Chondrocyte (in vitro differentiated cells): ENCODE measurements at places on chromosomes 2 and 18. TPM values are rescaled to one million over a fixed set of nuclear protein-coding genes. Genes with fewer than 3 reads are reported as not detected.

The EVX2 gene
- not detected in 3 replicates for total RNA-seq

The NTSR2 gene
- total RNA-seq, result not detected in 3 replicates

The MBP gene
- 8.3 to 15.9 TPM (median 14.0 TPM) in 3 replicates for total RNA-seq

The ESPNL gene
- 0.07 to 0.17 TPM (median 0.15 TPM) in 3 replicates for total RNA-seq

The ARHGAP15 gene
- 0.36 to 0.42 TPM in 2 of 3 replicates, not detected in the other for total RNA-seq

The MC4R gene
- total RNA-seq, result not detected in 3 replicates

The GREB1L gene
- 2.3 to 4.1 TPM (median 2.4 TPM) in 3 replicates for total RNA-seq

The G6PC2 gene
- total RNA-seq, result not detected in 3 replicates

The MYO5B gene
- 0.97 TPM in 2 of 3 replicates, not detected in the other for total RNA-seq

The INPP4A gene
- total RNA-seq, result 25.9 to 33.3 TPM (median 26.1 TPM) in 3 replicates

The TNFAIP6 gene
- total RNA-seq, result 4.1 to 7.4 TPM (median 4.2 TPM) in 3 replicates

The DYNAP gene
- total RNA-seq, result not detected in 3 replicates

The UNC50 gene
- total RNA-seq, result 41.8 to 49.9 TPM (median 43.5 TPM) in 3 replicates

DNA sequence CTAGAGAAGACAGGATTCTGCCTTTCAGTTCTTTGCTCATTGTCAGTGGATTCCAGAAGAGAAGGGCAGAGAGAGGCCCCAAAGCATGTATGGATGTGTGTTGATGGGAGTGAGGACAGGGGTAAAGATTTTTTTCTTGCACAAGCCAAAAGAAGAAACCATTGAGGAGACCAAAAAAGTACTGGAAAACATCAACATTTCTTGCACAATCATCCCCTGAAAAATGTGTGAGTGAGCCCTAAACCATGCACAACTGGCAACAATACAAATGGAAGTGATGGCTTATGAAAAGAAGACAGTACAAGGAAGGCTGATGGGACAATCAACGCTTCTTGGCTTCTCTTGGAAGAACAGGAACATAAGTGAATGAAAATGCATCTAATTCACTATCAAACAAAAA is 5.6 kb upstream of the SMAD7 start:
- H3K27me3 ChIP-seq, result no peaks in the 10 kb centered on the region
- DNase-seq, result no peak
- no peaks in the 10 kb centered on the region for H3K36me3 ChIP-seq
- H3K4me1 ChIP-seq, result peaks cover 47% of the 10 kb centered on the region

DNA sequence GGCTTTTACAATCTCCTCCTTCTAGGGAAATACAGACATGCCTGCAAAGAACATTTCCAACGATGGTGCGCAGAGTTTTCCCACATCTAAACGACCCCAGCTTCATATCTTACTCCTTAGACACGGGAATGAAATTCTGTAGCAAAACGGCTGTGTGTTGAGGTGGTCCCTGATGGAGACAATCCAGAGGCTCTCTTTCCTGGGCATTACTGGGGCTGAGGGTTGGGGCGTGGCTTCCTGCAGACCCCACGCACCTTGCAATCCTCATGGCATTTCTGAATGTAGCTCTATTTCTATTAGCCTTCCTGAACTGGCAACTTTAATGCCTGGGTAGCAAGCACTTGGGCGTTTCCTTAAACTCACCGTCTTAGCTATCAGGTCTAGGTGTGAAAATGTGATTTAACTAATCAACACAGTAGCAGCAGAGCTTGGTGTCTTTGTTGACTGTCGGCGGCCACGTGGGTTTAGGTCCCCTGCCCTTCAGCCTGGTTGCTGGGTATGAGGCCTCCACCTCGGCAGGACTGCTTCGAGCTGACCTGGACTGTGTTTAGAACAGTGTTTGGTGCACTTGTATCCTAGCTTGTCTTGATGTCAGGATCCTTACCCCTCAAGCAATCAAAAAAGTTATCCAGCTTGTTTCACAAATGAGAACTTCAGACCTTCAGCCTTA is 242.8 kb downstream of the GBX2 start:
- H3K27ac ChIP-seq, result no peak overlapping the region
- DNase-seq, result no peak
- H3K27me3 ChIP-seq, result no peaks in the 10 kb centered on the region
- peaks cover 4% of the 10 kb centered on the region for H3K36me3 ChIP-seq

- H3K4me3 ChIP-seq, result no peak overlapping the region
- no peak overlapping the region for H3K27ac ChIP-seq
- H3K27me3 ChIP-seq, result no peaks in the 10 kb centered on the region
- no peaks in the 10 kb centered on the region for H3K36me3 ChIP-seq
Measured at GRCh38 chr18:57942493-57942892, 101.5 kb upstream of the NEDD4L start.

- H3K27me3 ChIP-seq, result no peaks in the 10 kb centered on the region
- H3K36me3 ChIP-seq, result peaks cover 21% of the 10 kb centered on the region
- DNase-seq, result no peak
- no peak overlapping the region for H3K27ac ChIP-seq
Measured at GRCh38 chr2:26099933-26100332, 66.0 kb downstream of the RAB10 start.

DNA sequence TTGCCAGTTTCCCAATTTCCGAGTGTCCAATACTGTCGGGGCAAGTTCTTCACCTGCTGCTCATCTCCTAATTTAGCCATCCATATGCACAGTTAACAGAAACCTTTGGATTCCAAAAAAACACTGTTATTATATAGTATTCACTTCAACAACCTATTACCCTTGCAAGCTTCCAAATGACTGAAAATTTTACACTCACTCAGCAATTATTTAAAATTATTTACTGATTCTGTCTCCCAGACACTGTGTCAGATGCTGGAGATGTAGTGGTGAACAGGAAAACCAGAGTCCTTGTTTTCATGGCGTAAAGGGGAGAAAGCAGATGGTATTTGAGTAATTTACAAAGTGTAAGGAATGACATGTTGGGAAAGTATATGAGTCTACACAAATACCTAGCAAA is 53.7 kb upstream of the BMPR2 start:
- DNase-seq, result no peak
- H3K4me1 ChIP-seq, result peaks cover 10% of the 10 kb centered on the region
- H3K36me3 ChIP-seq, result peaks cover 11% of the 10 kb centered on the region
- no peaks in the 10 kb centered on the region for H3K27me3 ChIP-seq
- H3K27ac ChIP-seq, result no peak overlapping the region

DNA sequence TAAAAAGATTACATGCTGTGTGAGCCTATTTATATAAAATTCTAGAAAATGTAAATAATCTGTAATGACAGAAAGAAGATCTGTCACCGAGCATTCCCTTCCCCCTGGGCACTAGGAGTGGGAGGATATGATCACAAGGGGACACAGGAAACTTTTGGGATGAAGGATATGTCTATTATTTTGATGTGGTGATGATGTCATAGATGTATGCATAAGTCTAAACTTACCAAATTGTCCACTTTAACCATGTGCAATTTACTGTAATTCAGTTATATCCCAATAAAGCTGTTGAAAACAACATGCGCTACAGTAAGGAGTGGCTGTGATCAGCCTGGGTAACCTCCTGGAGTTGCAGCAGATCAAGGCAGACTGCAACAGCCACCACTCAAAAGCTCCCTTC is 148.9 kb downstream of the ZBTB7C start:
- H3K27ac ChIP-seq, result no peak overlapping the region
- H3K36me3 ChIP-seq, result peaks cover 4% of the 10 kb centered on the region
- DNase-seq, result no peak
- no peak overlapping the region for H3K4me3 ChIP-seq
- peaks cover 17% of the 10 kb centered on the region for H3K27me3 ChIP-seq

GRCh38 chr2:54455131-54455562 is 980 bp upstream of the SPTBN1 start:
- peak overlapping the region; percentile 73 for H3K4me3 ChIP-seq
- DNase-seq, result no peak
- peak overlapping the region; percentile 82 for H3K27ac ChIP-seq
- no peaks in the 10 kb centered on the region for H3K27me3 ChIP-seq

GRCh38 chr18:31046916-31047315 is 4.4 kb upstream of the DSC3 start:
- H3K36me3 ChIP-seq, result peaks cover 4% of the 10 kb centered on the region
- H3K27me3 ChIP-seq, result peaks cover 37% of the 10 kb centered on the region
- H3K27ac ChIP-seq, result no peak overlapping the region
- peaks cover 5% of the 10 kb centered on the region for H3K4me1 ChIP-seq
- no peak overlapping the region for H3K4me3 ChIP-seq

DNA sequence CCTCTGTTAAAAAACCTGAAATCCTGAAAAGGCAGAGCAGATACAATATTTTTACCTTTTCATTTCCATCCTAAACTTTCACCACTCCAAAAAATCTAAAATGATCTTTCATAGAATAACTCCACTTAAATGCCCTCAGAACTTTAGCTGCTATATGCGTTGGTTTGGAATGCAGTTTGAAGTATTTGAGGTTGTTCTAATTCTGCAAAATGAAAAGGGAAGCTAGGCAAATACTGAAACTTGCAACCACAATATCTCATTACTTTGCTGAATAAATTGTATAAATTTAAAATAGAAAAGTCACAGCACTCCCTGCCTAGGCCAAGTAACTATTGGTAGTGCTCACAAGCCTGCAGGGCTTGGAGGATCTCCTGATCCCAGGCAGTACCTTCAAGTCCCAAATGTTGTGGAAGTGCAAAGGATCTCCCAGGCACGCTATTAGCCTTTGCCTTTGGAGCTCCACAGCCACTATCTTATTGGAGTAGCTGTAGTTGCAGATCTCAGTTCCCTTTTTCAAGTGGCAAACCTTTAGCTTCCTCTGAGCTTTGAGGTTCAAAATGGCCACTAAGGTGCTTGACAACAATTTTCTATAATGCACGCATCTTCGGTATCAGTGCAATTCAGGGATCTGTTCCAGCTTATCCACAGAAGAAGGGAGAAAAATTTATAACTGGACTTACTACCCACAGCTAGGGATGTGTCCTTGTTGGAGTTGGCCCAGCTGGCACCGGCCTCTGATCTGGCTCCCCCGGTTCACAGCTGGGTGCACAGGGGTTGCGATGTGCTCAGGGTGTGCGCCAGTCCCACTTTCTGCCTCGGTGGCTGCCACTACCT is 43.4 kb upstream of the ANKRD62 start:
- no peak overlapping the region for H3K4me3 ChIP-seq
- H3K4me1 ChIP-seq, result peaks cover 53% of the 10 kb centered on the region
- no peak for DNase-seq
- no peaks in the 10 kb centered on the region for H3K36me3 ChIP-seq
- no peaks in the 10 kb centered on the region for H3K27me3 ChIP-seq

DNA sequence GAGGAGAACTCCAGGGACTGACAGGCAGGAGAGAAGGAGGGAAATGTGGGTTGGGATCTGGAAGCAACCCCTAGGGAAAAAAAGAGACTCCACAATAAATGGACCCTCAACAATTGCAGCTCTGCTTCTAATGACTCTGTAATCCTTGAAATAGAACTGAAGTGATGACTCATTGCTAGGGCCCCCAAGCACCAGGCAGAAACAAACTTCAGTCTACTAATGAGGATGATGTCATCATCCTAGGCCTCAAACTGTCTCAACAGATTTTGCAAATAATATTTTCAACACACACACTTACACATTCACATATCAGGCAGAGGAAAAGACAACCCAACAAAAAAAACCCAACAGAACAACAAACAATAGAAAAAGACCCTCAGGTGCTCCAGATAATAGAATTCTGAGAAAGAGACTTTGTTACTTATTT is 143.3 kb downstream of the HDAC4 start:
- H3K36me3 ChIP-seq, result peaks cover 2% of the 10 kb centered on the region
- H3K27ac ChIP-seq, result peak overlapping the region; percentile 71
- H3K27me3 ChIP-seq, result no peaks in the 10 kb centered on the region
- peaks cover 15% of the 10 kb centered on the region for H3K4me1 ChIP-seq
- H3K4me3 ChIP-seq, result no peak overlapping the region

DNA sequence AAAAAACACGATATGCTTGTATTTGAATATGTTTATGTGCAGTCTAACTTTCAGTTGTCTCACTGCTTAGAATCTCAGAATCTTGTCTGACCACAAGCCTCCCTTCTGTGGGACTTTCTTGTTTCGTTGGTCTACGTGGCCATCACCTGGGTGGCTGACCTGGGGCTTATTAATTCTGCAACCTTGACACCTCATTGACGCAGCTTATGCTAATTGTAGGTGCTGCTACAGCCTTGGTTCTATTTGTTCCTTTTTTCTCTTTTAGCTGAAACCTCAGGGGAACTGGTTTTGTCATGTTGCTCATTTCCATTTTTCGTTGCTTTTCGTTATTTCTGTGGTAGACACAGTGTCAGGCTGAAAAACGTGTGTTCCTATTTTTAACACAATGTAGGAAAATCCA is 273.7 kb downstream of the SLC4A3 start:
- no peaks in the 10 kb centered on the region for H3K36me3 ChIP-seq
- H3K27ac ChIP-seq, result no peak overlapping the region
- H3K4me1 ChIP-seq, result no peaks in the 10 kb centered on the region
- H3K4me3 ChIP-seq, result no peak overlapping the region

- no peak overlapping the region for H3K4me3 ChIP-seq
- no peak overlapping the region for H3K27ac ChIP-seq
- H3K36me3 ChIP-seq, result no peaks in the 10 kb centered on the region
- peaks cover 9% of the 10 kb centered on the region for H3K27me3 ChIP-seq
Measured at GRCh38 chr2:16186661-16187481, 246.5 kb downstream of the MYCN start.

- DNase-seq, result no peak
- peaks cover 83% of the 10 kb centered on the region for H3K4me1 ChIP-seq
- no peak overlapping the region for H3K4me3 ChIP-seq
- H3K27ac ChIP-seq, result no peak overlapping the region
- no peaks in the 10 kb centered on the region for H3K27me3 ChIP-seq
Measured at GRCh38 chr2:109134741-109135358, 5.8 kb downstream of the SH3RF3 start.
